ENCODE measurements at places on chromosomes 13 and 19.

DNA sequence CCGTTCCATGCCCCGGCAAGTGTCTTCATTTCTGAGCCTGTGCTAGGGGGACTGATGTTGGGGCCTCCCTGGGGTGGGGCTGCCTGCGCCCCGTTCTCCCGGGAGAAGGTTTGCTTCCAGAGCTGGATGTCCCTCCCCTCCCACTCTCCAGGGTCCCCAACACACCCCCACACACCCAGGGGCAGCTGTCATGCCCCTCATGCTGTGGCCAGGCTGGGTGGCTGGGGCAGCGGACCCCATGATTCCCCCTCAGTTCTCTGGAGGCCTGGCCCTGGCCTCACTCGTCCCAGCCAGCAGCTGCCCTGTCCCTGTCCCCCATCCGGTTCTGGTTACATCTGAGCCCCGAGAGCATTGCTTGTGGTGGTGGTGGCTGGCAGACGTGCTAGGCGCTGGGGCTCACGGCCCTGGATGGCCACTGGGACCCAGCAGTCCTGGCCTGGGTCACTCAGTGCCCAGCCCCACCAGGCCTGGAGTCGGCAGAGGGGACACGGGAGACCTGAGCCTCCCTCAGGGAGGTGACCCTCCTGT lies 184.8 kb downstream of the KDM4B start:
- no peak for DNase-seq

DNA sequence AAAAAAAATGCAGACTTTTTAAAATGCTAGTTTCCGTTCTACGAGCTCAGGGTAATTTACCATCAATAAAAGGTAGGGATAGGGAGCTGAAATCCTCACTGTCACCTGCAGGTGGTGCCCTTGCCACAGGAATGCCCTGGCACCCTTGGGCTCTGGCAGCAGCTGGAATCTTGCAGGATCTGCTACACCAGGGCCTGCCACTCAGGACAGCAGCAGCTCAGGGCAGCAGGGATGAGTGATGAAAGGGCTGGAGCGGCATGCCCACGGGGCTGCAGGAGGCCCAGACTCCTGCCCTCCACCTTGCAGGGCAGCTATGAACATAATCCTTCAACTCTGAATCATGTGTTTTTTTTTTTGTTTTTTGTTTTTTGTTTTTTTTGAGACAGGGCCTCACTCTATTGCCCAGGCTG lies 54.0 kb downstream of the GNG7 start:
- DNase-seq: peak; percentile 77

DNA sequence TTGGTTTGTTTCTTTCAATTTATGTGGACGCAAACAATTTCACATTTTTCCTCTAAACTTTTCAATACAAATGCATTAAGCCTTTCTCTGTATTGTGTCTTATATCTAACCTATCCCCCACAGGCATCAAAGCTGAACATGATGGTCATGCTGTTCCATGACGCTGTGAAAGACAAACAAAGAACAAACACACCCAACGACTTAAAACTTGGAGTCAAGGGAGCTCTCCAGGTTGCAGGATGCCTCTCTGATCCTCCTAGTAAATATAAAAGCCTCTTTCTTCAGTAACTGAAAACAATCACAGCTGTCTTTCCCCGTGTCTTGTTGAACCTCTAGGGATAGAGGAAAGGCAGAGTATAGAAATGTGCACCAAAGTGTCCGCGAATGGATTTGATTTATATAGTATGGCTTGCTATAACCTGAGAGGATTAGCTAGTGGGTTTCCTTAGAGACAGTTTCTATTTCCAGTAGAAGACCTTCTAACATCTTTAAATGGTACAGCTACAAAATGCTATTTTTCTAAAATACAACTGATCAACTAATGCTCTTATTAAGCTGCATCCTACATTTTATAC lies 43.1 kb downstream of the PCDH9 start:
- no peak for DNase-seq

DNA sequence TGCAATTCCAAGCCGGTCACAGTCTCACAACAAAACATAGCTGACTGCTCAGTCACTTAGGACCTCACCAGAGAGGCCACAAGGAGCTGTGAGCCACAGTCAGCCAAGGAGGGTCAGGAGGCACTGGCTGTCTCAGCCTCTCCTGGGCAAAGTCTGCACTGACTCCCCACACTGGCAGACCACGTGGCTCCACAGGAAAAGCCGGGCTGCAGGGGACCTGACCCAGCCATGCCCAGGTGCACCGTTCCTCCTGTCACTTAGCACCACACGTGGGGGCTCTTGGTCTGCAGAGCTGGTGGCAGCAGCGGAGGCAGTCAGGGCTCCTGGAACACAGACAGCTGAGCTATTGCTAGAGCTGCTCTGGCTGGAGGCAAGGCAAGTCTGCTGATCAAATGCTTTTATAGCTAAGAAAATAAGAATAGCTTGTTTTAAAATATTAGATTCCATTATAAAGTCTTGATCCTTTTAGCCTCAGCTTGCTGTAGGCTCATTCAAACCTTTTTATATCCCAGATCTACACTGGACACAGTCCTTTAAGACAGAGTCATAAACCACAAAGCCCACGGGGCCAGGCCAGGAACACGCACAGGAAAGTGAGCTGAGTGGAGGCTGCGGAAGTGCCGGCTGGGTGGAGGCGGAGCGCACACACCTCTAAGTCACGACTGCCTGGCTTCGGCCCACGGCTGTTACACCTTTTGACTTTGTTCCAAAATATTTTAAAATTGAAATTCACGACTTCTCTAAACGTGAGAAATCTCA lies 744.1 kb downstream of the UQCRFS1 start:
- DNase-seq: no peak

DNA sequence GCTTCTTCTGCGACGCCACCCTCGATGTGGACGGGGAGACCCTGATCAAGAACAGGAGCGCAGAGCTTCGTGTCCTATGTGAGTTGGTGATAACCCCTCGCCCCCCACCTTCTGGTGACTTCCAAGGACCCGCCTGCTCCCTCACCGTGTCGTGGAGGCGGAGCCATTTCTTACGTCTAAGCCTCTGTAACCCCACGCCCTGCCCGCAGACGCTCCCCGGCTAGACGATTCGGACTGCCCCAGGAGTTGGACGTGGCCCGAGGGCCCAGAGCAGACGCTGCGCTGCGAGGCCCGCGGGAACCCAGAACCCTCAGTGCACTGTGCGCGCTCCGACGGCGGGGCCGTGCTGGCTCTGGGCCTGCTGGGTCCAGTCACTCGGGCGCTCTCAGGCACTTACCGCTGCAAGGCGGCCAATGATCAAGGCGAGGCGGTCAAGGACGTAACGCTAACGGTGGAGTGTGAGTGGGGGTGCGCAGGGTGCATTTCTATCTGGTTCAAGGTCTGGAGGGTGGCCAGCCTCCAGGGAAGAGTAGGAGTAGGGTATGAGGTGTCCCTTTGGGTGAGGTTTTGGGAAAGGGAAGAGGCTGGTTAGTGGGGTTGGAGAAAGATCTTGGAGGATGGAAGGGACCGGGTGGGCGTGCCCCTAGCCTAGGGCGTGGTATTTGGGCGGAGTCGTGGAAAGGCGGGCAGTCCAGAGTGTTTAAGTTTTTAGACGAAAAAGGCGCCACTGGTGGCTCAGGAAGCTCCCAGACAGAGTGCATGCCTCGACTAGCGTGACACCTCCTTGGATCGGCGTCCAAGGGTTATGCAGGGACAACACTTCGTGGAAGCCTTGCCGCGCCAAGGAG lies 3.3 kb downstream of the ICAM5 start:
- DNase-seq: no peak

DNA sequence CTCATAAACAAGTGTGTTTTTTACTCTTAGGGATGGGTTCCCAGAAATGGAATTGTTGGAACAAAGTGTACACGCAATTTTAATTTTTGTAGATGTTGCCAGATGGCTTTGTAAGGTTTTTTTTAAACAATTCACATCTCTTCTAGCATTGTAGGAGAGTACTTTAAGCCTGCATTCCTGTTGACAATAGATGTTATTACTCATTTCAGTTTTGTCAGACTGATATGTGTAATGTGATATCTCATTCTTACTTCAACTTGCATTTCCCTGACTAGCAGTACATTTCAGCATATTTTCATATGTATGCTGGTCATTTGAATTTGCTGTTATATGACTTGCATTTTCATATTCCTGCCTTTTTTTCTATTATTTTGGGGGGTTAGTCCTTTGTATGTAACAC lies 186.6 kb upstream of the SLITRK6 start:
- no peak for DNase-seq

DNA sequence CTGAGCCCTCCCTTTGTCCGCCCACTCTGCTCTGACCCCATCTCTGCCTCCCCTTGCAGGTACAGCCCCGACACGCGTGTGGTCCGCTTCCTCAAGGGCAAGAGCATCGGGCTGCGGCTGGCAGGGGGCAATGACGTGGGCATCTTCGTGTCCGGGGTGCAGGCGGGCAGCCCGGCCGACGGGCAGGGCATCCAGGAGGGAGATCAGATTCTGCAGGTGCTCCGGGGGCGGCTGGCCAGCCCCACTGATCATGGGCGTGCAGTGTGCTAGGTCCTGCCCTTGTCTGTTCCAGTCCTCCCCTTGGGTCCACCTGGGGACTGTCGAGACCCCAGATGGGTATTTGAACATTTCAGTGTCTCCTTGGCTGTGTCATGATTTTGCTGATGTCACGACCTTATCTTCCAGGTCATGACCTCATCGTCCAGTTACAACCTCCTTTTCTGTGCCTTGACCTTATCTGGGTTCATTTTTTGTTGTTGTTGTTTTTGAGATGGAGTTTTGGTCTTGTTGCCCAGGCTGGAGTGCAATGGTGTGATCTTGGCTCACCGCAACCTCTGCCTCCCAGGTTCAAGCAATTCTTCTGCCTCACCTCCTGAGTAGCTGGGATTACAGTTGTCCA lies 25.3 kb downstream of the APBA3 start:
- no peak for DNase-seq

- peak; percentile 18 for DNase-seq
These were observed 21.7 kb upstream of the CALM3 start for GRCh38 chr19:46579361-46579879.

DNA sequence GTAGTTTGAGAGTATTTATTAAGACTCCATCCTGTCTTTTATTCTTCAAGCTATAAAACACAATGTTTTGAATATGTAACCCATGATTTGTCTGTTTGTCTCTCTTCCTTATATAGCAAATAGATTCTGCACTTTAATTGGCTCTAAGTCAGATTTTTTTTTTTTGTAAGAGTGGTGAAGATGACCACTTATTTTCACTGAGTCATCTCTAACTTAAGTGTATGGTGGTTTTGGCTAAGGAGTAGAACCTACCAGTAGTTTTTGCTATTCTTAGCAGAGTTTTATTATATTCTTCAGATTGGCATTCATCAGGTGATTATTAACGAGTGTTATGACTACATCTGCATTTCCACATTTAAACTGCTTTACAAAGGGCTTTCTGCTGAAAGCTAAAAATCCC lies 194.7 kb downstream of the LMO7 start:
- DNase-seq: no peak

DNA sequence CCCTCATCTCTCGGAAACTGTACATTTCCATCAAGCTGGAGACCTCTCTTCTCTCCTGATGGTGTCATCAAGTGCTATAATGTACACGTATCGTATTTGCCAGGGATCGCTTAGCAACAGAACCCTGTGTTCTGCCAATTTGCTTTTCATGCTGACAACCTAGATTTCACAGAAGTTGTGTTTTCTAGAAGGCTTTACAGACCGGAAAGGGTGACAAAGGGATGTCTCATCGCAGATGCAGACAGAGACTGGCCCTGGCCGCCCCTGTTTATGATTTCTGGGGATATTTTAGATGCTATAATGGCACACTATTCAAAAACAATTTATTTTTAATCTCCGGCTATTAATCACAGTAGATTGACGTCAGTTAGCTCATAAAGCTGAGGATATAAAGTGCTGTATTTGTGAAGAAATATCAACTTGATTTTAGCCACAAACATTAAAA lies 291.4 kb downstream of the IRS2 start:
- no peak for DNase-seq

- no peak for DNase-seq
These were observed 38.2 kb upstream of the AKAP11 start for GRCh38 chr13:42233726-42234125.

All from CD4-positive, alpha-beta T cell treated with Interleukin-1 beta for 1 hour (primary cell).